ENCODE measurements at places on chromosomes 16 and 17.
A peak's percentile ranks its signal among the peaks of the same experiment; 100 is the strongest.

GRCh38 chr16:10883004-10883403 is 6.0 kb downstream of the CIITA start:
- no peak for DNase-seq

GRCh38 chr17:68785565-68786486 is 169.4 kb downstream of the ABCA8 start:
- DNase-seq: no peak

DNA sequence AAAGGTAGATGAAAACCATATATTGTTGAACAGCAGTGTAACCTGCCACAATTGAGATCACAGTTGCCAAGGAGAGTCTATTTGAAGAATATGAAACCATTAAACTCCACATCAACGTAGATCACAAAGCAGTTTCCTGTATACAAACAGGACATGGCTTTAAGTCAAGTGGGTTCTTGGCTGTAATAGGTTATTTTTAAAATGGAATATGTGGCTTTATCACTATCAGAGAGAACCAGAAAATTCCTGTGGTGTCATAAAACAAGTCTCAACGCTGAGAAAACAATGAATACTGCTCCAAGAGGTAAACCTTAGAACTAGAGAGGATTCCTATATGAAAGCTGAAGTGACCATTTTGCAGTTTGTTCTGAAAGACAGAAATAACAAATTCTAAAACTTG is 999.7 kb downstream of the CDH11 start:
- no peak for DNase-seq

GRCh38 chr16:13568803-13569202 is 351.2 kb upstream of the ERCC4 start:
- no peak for DNase-seq

- no peak for DNase-seq
Measured at GRCh38 chr17:47705536-47706530, 11.9 kb downstream of the TBKBP1 start.

GRCh38 chr16:4415538-4416199 is 727 bp downstream of the CORO7 start:
- peak; percentile 55 for DNase-seq
